NAMALWA (cell line): ENCODE measurements at places on chromosomes 3 and 15.

GRCh38 chr3:66693461-66694031 lies 192.7 kb upstream of the LRIG1 start:
- DNase-seq: no peak

DNA sequence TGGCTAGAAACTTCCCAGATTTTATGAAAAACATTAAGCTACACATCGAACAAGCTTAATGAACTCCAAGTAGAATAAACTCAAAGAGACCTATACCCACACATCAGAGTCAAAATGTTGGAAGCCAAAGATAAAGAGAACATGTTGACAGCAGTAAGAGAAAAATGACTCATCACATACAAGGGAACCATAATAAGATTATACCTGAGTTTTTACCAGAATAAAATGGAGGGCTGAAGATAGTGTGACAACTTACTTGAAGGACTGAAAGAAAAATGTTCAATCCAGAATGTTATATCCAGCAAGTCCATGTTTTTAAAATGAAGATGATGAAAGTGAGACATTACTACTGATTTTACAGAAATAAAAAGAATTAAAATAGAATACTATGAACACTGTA lies 22.8 kb downstream of the MYL3 start:
- DNase-seq: no peak

DNA sequence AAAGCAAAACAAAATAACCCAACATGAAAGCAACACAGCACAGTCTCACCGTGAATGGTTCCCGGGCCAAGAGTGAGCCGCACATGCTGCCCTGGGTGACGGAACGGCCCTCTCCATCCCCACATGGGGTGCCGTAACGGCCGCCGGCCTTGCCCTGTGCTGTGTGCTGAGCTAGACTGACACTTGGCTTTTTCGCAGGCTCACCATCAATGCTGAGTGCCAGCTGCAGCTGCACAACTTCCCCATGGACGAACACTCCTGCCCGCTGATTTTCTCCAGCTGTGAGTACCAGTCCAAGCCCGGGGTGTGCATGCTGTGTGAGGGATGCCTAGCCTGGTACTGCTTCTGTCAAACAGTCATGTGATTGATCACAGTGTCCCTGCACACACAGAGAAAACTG lies 357.6 kb downstream of the GABRG3 start:
- no peak for DNase-seq

DNA sequence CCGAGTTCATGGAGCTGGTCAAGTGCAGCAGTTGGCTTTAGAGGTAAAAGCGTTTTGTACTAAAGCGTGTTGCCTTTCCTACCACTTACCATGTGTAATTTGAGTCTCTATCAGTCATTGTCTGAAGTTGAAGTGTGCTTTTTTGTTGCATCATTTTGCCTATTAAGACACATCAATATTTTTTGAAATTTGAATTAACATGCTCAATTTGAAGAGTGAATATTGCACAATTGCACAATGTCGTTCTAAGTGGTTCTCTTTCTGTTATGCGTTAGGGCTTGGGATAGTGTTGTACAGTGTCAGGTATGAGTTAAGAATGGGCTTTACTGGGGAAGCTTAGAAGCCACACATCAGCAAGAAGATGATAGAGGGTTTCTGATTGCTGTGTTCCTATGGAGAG lies 84.0 kb upstream of the ACKR4 start:
- DNase-seq: no peak

DNA sequence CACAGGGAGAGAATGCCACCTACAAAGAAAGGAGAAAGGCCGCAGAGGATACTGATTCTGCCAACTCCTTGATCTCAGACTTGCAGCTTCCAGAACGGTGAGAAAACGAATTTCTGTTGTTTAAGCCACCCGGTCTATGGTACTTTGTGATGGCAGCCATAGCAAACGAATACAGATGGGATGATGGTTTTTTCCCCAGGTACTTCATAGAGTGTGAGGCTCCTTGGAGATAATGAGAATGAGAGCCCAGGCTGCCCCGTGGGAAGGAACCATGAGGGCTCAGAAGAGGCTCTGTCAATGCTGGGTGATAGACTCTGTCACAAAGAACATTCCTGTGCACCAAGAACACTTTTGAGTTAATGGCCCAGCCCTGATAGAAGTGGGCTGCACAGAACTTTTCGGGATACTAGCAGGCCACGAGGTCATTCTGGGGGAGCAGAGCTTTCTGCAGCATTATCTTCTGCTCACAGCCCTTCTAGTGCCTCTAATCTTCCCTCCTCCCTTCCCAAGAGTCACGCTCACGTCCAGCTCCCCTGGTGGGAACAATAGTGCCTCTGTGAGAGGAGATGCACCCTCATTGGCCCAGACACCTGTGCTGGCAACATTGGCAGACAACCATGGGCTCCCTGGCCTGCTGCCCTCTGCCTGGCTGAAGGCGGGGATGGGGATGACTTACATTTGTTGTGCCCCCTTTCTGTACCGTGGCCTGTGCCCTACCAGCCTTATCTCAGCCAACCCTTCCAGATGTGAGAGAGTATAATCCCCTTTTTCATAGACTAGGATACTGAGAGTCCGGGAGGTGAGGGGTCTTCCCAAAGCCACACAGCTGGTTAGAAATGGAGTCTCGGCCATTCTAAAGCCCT lies 5.2 kb upstream of the RLBP1 start:
- DNase-seq: no peak
